Activated CD4-positive, alpha-beta T cell treated with anti-CD3 and anti-CD28 coated beads, Interleukin-2, amount 50 U/mL, for 24 hours (primary cell): ENCODE measurements at places on chromosomes 2 and 18.
A peak's percentile ranks its signal among the peaks of the same experiment; 100 is the strongest.

DNA sequence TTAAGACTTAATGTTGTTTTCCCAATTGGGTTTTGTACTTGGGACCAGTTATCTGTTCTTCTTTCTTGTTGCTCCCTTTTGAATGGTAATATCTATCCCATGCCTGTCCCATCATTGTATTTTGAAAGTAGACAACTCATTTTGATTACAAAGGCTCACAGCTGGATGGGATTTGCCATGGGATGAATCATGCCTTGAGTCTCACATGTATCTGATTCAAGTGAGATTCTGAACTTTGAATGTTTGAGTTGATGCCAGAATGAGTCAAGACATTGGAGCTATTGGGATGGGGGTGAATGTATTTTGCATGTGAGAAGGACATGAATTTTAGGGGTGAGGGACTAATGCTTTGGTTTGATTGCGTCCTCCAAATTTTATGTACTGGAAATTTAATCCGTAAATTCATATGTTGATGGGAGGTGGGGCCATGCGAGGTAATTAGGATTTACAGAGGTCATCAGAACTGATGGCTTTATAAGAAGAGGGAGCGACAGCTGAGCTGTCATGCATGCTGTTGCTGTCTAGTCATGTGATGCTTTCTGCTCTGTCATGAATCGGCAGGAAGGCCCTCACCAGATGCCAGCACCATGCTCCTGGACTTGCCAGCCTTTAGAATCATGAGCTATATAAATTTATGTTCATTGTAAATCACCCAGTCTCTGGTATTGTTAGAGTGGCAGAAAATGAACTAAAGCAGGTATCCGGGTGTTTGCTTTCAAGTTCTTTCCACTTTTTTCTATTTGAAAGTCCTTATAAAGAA lies 741.3 kb upstream of the RAB6C start:
- DNase-seq: no peak

GRCh38 chr2:157056200-157056676 lies 201.3 kb upstream of the GALNT5 start:
- DNase-seq: no peak

GRCh38 chr18:34818064-34818463 lies 108.0 kb downstream of the DTNA start:
- DNase-seq: no peak

DNA sequence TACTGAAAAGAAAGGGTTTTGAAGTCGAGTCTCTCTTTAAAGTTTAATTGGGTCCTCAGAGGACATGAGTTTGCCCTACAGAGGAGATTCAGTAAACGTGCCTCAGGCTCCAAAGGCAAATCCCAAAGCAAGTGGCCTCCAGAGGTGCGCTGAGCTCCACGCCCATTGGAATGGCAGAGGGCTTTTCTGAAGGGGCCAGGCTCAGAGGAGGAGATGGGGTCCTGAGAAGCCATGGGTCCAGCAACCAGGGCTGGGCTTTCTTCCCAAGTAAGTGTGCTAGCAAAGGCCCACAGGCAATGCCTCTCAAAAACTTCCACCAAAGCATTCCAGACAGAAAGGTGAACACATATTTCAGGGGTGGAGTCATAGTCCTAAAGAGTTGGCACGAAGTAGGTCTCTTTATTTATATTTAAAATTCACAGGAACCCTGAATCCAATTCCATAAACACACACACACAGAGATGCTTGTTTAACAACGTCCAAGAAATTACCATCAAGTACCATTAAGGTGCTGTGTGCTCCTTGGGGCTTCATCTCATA lies 93.0 kb upstream of the SH3BP4 start:
- DNase-seq: no peak

GRCh38 chr2:133314795-133315194 lies 253.5 kb downstream of the NCKAP5 start:
- DNase-seq: no peak

- no peak for DNase-seq
Measured at GRCh38 chr18:9400197-9400596, 65.6 kb downstream of the TWSG1 start.

DNA sequence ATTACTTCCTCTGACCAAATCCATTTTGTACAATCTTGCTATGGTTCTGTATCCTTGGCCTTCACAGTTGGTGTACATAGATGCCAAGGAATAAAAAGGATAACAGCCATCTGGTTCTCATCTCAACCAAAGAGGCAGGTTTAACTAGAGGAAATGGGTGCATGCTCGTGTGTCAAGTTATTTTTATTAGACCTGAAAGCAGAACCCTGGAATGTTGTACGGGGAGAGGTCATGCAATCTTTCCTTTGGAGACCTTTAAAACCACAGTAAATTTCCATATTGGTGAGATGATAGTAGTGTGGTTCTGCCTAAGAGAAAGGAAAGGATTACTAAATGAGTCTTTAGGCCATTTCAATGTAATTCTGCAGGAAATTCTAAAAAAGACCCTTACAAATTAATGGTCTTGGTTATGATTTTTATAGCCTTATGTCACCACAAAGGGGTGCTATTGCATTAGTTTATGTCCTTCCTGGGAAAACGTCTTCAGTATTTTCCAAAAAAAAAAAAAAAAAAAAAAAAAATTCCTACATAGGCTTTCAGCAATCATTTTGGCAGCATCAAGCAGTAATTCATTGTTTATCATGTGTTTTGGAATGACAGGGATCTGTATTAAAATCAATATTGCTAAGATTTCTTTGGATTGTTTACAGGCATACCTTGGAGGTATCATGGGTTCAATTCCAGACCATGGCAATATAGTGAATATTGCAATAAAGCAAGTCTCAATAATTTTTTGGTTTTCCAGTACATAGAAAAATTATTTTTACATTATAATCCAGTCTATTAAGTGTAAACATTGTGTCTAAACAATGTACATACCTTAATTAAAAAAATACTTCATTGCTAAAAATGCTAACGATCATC lies 270.8 kb downstream of the NYAP2 start:
- no peak for DNase-seq

- no peak for DNase-seq
Measured at GRCh38 chr2:20615068-20615465, 35.8 kb downstream of the HS1BP3 start.

DNA sequence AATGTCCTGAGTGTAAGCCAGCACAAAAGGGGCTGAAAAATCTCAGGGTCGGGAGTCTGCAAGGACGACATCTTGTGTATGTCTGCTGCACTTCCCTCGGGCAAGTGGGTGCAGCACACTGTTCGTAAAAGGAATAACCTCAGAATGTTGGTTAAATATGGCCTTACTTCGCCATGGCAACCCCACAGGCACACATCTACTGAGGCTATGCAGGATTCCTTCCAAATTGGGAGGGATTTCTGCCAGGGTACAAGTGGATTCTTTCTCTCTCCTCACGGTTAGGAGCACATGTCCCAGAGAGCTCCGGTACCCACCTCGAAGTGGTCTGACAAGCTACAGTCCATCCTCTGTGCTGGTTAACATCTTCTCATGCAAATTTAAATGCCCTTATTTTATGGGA lies 277.7 kb upstream of the PXDN start:
- no peak for DNase-seq

DNA sequence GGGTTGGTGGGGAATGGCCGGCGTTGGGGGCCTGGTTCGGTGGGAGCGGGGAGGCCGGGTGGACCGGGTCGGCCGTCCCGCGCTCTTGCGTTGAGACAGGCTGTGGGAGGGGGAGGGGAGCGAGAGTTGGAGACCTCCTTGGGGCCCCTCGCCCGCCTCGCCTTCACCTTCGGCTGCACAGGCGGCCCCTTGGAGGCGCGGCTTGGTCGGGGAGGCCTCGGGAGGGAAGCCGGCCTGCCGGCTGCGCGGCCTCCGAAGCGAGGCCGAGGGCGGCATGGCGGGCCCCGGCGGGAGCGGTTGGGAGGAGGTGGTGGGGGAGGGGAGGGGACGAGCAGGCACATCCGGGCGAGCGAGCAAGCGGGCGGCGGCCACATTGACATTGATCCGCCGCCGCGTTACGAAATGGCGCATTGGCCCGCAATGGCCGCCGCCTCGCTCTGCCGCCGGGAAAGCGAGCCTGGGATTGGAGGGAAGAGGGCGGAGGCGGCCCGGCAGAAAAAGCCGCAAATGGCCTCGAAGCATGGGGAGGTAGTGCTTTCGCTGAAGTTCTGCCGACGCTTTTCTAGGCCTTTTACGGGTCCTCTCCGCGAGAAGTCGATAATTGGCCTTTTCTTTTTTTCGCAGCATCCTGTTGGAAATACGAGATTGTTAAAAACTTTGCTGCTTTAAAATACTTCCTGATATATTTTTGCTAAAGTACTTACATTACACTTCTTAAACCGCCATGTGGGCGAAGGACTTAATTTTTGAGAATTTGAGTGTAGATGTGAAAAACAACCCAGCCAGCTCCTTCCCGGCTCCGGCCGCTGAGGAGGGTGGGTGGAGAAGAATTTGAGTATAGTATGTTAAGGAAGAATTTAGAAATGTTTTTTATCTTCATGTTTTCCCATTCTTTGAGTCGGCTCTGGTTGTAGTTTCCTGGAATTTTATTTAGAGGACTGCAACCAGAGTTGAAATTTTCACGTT lies 580 bp downstream of the HNRNPA3 start:
- peak; percentile 85 for DNase-seq

DNA sequence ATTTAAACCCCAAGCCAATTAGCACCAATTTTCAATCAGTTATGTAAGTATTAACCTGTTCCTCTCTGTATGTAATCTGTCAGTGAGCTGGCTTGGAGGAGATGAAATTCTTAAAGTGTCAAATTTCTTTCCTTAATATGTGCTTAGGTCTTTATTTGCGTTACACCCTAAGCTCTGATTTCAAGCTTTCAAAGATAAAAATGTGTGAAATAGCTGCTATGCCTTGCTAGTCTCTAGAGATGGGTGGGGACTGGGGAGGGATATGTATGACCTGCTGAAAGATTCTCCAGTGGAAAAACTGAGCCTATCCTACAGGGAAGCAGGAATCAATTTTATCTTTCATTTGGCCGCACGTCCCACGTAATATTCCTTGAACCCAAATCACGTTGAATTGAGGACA lies 264.5 kb downstream of the RND3 start:
- no peak for DNase-seq

GRCh38 chr2:55012672-55013484 lies 37.4 kb downstream of the RTN4 start:
- no peak for DNase-seq

- DNase-seq: no peak
Measured at GRCh38 chr18:10197097-10197496, 257.3 kb upstream of the APCDD1 start.

DNA sequence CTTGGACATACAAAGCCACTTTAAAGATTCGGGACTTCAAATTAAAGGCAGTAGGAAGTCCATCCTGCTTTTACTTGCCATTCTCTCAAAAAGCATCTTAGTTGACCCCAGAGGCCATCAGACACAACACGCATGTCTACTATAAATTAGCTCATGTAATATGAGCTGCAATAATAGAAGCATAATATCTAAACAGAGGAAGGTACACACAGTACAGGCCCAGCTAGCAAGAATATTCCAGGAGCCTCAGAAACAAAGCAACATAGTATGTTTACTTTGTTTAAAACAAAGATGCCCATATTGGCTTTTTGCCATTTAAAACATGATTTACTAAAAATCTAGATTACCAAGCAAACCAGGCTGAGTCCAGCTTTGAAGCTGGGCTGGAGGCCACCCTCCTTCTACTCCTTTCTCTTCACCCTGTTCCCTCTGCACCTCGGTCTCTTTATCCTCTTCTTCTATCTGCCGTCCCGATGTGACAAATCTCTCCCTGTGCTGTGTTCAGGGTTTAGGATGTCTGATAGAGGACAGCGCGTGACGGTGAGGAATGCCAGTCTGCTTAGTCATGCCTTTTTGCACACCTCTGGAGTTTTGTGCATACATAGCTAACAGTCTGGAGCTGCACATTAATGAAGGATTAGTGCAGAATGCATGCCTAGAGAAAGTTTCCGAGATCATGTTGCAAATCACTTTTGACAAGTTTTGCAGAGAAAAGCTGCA lies 28.2 kb downstream of the DTNA start:
- DNase-seq: no peak

DNA sequence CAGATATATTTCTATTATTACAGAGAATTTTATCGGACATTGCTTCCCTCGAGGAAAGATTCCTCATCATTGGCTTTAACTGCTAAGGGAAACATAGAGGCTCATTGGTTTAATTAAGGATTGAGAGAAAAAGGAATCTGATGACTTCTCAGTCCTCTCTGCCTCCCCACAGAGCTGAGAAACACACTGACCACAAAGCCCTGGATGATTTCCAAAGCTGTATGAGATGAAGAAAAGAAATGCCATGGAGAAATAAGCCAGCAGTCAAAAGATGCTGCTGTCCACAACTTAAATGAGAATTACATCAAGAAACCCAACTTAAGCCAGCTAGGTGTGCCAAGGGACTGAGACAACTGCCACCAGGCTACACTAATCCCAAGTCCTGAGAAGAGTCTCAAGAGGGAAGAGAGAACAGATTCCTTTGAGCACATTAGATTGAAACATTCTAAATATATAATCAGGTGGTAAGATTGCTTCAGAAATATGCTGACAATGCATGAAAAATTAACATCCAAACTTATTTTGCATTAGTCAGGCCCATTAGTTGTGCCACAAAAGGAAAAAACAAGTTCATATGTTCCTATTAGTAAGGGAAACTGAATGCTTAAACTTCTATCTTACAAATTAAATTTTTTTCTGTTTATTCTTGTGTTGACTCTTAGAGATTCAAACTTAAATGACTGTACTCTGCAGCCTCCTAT lies 308.1 kb upstream of the CYRIA start:
- no peak for DNase-seq

DNA sequence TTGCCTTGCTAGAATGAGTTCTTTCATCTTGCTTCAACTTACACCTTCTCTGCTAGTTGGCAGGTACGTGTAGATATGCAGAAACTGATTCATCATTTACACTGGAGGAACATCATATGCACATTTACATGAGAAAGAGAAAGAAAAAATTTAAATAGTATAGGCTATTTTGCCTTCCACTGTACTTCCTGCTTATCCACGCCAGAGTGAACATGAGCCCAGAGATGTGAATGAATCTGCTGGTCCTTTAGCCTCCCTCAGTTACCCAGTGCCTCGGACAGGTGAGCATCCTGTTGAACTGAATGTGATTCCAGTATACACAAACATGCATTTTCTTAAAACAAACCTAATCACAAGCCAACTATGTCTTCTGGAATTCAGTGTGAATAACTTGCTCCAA lies 83.6 kb downstream of the SESTD1 start:
- DNase-seq: no peak

- DNase-seq: no peak
Measured at GRCh38 chr2:45736757-45737704, 85.6 kb downstream of the PRKCE start.

DNA sequence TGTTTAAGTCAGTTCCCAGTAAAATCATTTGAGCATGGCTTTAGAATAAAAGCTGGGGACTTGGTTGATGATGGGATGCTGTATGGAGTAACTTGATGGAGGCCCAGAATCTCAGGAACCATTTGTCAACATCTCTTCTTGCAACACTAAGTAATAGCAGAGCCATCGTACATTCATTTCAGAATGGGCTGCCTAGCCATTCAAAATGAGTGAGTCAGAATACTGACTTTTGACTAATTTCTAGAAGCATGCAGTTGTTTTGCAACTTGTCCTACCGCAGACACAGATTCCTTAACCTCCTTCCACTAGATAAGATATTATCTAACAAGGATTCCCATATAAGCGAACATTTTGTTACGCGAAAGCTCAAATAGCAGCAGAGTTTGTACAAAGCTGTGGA lies 229.5 kb downstream of the CNTNAP5 start:
- no peak for DNase-seq
